Lower lobe of right lung (tissue), 2 donors: ENCODE measurements at places on chromosomes 5 and 9.

DNA sequence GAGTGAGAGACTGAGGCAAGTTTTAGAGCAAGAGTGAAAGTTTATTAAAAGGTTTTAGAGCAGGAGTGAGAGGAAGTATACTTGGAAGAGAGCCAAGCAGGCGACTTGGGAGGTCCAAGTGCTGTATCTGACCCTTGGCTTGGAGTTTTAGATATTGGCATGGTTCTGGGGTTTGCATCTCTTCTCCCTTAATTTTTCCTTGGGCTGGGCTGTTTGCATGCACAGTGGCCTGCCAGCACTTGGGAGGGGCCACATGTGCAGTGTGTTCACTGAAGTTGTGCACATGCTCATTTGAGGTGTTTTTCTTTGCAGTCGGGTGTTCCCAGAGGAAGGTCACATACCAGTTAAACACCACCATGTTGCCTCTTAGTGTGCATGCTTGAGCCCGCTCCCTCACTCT lies 464.1 kb downstream of the DMRT2 start:
- no peak for DNase-seq

DNA sequence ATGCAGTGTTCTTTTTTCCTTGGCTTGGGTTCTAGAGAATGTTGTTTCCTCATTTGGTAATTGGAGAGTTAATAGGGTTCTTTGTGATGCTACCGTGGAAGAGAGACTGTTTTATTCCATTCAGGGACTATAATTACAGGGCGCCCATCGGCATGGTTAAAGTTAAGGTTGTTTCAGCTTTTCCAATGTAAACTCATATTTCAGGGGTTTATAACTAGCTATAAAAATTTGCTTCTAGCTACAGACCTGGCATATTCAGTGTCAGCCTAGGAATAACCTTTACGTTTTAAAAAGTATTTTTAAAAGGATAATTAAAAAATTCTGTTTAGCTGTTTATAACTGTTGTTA lies 99.1 kb downstream of the AOPEP start:
- no peak for DNase-seq

- DNase-seq: no peak
Observed at GRCh38 chr5:98069876-98070512, 703.5 kb upstream of the RGMB start.

- no peak for DNase-seq
Observed at GRCh38 chr5:172630986-172631385, 10.1 kb upstream of the NEURL1B start.

DNA sequence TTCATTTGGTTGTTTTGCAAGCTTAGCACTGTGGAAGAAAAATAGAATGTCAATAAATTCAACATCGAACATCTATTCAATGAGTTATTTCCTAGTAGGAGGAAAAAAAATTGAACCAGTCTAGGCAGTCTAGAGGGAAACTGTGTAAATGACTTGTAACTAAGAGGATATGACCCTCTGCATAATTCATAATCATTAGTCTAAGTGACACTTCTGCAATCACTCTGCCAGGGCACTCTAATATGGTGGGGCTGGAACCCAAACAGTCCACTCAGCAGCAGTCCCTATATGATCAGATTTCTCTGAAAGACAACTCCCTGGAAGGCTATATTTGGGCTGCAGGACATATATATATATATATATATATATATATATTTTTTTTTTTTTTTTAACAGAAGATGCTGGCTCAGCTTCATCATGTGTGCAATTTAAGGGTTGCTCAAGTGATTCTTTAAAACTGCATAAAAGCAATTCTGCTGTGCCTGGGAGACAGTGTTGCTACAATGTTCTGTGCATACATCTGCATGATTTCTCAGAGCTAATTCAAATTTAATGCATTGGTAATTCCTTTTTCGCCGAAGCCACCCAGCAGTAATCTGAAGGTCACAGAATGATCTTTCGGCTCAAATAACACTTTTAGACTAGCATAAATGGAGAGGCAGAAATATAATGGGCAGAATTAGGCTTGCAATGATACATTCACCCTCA lies 482.1 kb upstream of the ZNF608 start:
- no peak for DNase-seq

DNA sequence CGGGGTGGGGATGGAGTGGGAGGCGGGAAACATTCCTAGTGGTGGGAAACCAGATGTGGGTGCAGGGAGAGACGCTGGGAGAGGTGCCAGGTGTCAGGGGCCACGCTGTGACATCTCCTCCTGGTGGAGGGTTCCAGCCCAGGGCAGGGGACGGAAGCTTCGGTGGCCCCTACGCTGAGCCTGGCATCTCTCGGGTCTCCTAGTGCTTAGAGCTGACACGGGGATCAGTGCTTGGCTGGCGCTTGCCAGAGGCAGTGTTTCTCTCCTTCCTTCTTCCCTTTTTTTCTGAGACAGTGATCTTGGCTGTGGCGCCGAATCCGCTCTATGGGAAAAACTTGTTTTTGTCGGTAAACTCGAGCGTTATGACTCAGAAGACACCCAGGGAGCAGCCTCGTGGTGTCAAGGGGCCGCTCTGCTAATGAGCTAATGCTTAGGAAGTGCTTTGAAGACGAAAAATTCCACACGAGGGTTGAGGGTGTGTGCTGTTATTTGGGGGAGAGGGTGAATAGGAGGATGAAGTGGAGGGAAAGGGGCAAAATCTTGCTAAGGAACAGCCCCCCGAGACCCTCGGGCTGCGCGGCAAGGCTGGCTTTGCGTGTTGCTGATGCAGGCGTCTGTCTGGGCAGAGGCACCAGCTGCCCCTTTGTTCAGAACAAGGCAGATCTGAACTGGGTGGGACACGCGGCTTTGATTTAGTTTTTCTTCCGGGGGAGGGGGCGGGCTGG lies 20.4 kb upstream of the IER5L start:
- DNase-seq: no peak

GRCh38 chr5:75265731-75266130 lies 29.1 kb upstream of the ANKRD31 start:
- DNase-seq: no peak

GRCh38 chr5:96816411-96816939 lies 8.7 kb upstream of the ERAP1 start:
- DNase-seq: no peak

DNA sequence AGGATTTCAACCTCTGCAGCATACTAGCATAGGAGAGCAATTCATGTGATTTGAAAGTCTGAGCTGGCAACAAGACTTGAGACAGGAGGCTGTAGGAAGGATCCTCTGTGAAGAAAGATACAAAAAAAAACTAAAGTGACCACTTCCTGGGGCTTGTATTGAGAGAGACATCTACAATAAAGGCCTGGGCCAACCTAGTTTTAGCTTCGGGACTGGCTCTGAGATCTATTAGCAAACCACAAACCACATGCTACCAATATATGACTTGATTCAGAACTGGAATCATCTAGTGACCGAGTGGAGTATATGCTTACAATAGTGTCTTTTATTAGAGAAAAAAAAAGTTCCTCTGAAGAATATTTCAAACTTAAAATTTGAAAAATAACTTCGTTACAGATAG lies 1448.9 kb upstream of the CDH6 start:
- DNase-seq: no peak

GRCh38 chr9:69122082-69122548 lies 52.0 kb upstream of the TJP2 start:
- peak; percentile 84 for DNase-seq

GRCh38 chr9:2465921-2466460 lies 155.6 kb upstream of the VLDLR start:
- DNase-seq: no peak

- no peak for DNase-seq
Observed at GRCh38 chr9:7001571-7001970, 243.8 kb downstream of the KDM4C start.

DNA sequence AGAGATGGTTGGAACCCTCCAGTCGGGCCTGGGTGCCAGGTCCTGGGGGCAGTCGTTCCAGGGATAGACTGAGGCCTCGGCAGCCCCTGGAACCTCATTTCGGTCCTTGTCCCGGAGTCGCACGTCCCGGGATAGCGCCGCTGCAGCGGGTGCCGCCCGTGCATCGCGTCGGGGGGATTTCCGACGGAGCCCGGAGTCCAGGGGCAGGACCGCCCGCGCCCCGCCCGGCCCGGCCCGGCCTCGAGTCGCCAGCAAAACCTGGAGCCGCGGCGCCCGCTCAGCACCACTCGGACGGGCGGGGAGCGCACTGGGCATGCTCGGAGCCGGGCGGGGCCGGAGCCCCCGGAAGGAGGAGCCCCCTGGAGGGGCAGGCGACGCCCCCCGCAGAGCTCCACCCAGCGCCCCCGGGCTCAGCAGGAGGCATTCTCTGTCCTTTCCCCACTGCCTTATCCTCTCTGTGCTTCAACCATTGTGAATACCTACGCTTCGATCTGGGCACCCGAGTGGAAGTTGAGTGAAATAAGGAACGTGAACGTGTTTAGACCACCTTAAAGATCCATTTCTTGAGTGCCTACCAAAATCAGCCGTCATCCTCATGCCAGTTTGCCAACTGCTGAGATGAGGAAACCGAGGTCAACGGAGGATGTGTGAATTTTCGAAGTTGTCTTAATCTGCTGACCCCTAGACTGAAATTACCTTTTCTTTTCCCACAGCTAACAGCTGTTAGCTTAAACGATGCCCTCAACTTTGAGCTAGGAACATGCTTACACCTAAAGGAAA lies 1.7 kb upstream of the PTPN3 start:
- peak; percentile 79 for DNase-seq

DNA sequence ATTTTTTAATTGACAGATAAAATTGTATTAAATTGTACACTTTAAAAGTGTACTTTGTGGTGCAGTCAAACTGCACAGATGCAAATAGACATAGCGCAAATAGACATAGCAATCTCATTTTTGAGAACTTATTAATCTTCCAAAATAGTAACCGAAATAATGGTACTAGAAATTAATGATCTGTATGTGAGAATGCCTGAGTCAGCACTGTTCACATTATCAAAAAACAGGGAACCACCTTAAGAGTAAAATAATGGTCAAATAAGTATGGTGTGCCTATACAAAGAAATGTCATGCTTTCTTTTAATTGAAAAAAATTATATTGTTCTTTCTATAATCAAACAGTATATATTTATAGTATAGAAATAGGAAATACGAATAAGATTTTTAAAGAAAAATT lies 461.9 kb downstream of the EFNA5 start:
- no peak for DNase-seq

DNA sequence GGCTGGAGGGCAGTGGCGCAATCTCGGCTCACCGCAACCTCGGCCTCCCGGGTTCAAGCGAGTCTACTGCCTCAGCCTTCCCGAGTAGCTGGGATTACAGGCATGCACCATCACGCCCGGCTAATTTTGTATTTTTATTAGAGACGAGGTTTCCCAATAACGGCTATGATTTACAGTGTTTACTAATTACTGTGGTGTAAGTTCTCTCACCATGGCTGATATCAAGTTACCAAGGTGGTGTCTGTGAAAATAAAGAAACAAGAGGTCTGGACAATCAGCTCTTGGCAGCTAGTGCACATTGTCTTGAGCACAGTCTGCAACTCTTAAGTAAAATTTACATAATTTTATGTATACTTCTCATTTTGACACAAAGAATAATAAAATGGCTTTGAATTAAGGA lies 385.5 kb upstream of the COX7C start:
- no peak for DNase-seq

- no peak for DNase-seq
Observed at GRCh38 chr9:16069671-16070454, 517.0 kb downstream of the CCDC171 start.

- no peak for DNase-seq
Observed at GRCh38 chr9:85730916-85731630, 10.7 kb downstream of the AGTPBP1 start.

DNA sequence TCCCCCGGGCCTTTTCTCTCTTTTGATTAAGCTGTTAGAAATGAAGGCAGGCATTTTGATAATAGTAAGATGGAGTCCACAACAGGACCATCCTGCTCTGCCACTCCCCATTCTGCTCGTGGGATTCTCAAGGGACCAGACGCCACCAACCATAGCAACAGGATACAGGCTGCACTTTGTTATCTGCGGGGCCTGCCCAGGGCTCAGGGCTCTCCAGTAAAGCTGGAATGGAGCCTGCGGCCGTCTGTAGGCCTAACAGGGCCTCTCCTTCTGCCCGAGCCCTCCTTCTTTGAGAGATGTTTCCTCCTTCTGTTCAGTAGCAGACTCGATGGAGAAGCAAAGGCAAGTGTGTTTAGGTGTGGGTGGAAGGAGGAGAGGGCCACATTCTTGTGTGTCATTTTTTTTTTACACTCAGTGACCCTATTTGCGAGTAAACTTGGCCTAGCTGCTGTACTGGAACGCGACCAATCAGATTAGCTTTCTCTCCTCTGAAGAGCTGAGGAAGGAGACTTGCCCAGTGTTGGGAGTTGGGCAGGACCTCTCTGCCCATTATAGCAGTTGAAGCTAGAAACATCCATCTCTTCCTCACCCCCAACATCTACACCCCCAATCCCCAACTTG lies 8.9 kb upstream of the EPB41L4B start:
- DNase-seq: peak; percentile 58

- DNase-seq: no peak
Observed at GRCh38 chr9:77876091-77876490, 155.5 kb downstream of the GNAQ start.

DNA sequence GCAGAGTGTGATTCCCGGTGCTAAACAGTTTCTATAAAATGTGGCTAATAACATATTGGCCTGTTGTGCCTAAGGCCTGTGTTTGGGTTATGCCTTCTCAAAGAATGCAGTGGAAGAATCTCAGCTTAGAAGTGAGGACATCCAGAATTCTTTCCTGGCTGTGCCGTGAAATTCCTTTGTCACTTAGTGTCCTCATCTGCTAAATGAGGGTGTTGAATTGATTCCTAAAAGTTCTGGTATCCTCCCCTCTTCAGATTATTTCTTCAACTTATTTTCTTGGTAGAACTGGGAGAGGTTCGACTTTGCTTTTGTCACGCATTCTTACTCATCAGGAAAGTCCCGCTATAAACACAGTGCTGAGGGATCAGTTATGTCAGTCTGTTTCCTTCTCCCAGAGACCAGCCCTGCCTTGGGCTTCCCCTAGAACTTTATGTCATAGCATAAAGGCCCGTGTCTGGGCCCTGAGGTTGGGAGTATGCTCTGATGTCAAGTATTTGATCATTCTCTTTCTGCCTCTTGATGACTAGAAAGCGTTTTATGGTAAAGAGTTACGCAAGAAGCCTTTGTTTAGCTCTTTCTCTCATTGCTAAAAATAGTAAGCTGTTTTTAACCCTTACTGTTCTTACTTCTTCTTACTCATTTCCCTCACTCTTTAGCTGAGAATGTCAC lies 29.5 kb downstream of the MTAP start:
- no peak for DNase-seq

GRCh38 chr5:14286574-14287421 lies 143.7 kb downstream of the TRIO start:
- DNase-seq: no peak

DNA sequence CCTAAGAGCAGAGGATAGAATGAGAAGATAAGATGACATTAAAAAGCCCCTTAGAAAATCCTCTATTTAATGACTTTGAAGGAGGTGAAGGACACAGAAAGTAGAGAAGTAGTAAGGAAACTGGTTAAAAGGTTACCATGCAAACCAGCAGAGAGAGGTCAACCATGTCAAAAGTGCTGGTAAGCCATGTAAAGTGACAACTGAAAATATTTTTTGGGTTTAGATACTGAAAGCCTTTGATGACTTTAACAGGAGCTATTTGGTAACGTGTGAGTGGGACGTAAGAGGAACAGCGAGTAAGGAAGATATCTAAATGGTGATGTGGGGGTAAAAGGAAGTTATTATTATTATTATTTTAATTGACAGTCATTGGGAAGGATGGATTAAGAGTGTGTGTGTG lies 56.9 kb downstream of the MACIR start:
- DNase-seq: no peak
